ENCODE measurements at places on chromosomes 12 and 14.

DNA sequence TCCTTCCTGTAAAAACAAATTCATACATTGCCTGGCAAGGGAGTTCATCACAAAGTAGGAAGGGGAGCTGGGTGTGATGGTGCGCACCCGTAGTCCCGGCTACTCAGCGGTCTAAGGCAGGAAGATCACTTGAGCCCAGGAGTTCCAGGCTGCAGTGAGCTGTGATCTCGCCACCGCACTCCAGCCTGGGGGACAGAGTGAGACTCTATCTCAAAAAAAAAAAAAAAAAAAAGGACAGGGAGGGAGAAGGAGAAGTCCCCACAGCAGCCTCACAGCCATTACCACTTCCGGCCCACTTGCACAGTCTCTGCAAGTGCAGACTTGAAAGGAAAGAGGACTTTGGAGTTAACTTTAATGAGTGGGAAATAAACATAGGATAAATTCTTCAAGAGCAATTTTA, 121.0 kb downstream of the FBXL14 start:
- no peak for DNase-seq

DNA sequence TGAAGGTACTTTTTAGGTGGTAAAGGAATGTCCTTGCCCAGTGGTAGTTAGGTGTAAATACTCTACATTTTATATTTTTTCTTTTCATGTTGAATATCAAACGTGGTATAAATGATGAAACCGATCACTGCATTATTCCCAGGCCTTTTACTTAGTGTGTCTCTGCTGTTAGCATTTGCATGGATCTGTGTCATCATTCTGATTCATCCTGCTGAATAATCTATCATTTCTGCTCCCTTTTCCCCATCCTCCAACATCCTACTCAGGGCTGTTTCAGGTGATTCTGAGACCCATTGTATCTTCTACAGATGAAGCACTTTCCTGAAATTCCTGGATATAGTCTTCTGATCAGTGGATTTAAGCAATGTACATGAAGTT, 61.0 kb upstream of the PTHLH start:
- no peak for DNase-seq

- DNase-seq = no peak
Measured at GRCh38 chr14:68723808-68724268, 69.0 kb downstream of the ZFP36L1 start.

GRCh38 chr12:88519802-88520435, 60.4 kb downstream of the KITLG start:
- no peak for DNase-seq

GRCh38 chr14:53567236-53567780, 389.3 kb downstream of the BMP4 start:
- no peak for DNase-seq

- no peak for DNase-seq
Measured at GRCh38 chr14:102927878-102928411, 5.5 kb downstream of the AMN start.

- no peak for DNase-seq
Measured at GRCh38 chr12:42792265-42792664, 202.7 kb upstream of the PRICKLE1 start.

DNA sequence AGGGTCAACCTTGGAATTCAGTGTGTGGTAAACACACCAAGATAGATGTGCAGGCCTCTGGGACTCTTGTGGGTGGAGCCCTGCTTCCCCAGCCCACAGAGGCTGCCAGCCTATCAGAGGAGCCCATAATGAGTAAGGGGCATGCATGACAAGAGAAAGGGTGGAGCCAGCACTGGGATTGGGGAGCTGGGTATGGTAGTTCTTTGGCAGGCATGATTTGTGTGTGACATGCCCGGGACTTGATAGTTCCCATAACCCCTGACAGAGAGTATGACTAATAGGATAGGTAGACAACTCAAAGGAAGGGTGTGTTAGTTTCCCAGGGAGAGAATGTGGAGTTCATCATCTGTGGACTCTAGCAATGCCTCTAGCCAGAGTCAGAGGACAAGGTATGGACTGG, 143.0 kb downstream of the EMP1 start:
- DNase-seq = no peak

DNA sequence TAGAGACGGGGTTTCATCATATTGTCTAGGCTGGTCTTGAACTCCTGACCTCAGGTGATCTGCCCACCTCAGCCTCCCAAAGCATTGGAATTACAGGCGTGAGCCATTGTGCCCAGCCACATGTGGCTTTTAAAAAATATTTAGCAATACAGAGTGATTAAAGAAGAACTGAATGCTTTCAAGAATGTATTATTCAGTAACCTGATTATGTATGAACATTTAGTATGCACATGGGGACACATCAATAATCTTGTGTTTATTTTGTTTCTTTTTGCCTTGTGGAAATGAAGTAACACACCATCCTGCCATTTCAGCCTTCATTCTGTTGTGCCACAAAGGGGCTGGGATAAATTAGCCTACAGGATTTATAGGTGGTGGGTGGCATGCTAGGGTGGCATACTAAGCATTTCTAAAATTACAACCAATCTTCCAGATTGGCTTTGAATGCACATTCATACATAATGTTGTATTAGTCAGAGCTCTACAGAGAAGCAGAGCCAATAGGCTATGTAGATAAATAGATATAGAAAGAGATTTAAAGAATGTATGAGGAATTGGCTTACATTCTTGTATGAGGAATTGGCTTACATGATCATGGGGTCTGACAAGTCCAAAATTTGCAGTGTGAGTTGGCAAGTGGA, 25.5 kb upstream of the TXNRD1 start:
- DNase-seq = no peak

- DNase-seq = no peak
Measured at GRCh38 chr12:52909331-52909730, 4.5 kb upstream of the KRT8 start.

DNA sequence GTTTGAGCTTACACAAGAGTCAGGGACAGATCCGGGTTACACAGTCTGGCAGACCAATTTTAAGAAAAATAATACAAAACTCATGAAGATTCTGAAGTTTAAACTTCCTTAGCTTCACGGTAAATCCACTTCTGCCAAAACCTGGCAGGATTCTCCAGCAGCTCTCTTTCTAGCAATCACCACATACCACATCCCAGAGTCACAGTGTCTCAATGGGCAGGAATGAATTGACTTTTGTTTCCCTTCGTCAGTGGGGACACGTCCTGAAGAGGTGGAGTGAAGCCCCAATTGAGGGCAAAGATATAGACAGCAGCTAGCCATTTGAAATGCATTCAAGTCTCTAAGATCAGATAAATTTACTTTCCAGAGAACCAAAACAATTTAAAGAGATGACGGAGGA, 117.1 kb upstream of the ARHGAP5 start:
- no peak for DNase-seq

GRCh38 chr14:94423453-94424056, 29.0 kb downstream of the SERPINA11 start:
- DNase-seq = peak; percentile 4

DNA sequence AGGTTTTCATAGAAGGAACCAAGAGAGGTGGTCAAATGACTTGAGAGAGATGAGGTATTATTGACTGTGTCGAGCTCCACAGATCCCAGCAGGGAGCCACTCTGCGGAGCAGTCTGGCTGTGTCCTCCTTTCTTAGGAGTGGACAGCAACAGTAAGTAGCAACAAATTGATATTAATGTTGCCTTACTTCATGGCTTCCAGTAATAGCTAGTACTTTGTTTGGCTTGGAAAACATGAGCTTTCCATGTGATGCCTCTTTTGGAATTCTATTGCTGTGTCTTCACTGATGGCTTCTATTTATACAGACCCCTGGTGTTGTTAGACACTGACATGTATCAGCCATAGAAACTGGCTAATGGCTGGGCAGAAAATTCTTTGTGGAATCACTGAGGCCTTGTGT, 531.2 kb upstream of the CCDC196 start:
- no peak for DNase-seq

DNA sequence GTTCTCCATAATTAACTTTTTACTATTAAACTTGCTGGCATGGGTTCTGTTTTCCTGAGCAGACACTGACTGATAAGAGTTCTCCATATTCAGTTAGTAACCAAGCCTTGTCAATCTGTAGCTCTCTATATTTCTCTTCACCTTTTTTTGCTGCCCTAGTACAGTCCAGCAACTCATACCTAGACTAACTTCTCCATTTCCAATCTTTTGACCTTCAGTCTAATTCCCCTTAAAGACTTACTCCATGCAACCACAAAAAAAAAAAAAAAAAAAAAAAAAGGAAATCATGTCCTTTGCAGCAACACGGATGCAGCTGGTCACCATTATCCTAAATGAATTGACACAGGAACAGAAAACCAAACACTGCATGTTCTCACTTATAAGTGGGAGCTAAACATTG, 125.7 kb upstream of the KRAS start:
- no peak for DNase-seq

- no peak for DNase-seq
Measured at GRCh38 chr12:92702754-92703679, at the start of gene PLEKHG7. TSS of gene PLEKHG7 (plus strand) at chr12:92702989. CDS start at chr12:92706632, 3,643 bp downstream.

- DNase-seq = no peak
Measured at GRCh38 chr12:94062194-94062593, 86.2 kb upstream of the PLXNC1 start.

- DNase-seq = no peak
Measured at GRCh38 chr14:61187196-61187905, 93.8 kb downstream of the TMEM30B start.

- no peak for DNase-seq
Measured at GRCh38 chr12:115296613-115297198, 612.7 kb upstream of the TBX3 start.

GRCh38 chr12:67916266-67916970, 72.8 kb upstream of the IFNG-AS1 start:
- DNase-seq = no peak

DNA sequence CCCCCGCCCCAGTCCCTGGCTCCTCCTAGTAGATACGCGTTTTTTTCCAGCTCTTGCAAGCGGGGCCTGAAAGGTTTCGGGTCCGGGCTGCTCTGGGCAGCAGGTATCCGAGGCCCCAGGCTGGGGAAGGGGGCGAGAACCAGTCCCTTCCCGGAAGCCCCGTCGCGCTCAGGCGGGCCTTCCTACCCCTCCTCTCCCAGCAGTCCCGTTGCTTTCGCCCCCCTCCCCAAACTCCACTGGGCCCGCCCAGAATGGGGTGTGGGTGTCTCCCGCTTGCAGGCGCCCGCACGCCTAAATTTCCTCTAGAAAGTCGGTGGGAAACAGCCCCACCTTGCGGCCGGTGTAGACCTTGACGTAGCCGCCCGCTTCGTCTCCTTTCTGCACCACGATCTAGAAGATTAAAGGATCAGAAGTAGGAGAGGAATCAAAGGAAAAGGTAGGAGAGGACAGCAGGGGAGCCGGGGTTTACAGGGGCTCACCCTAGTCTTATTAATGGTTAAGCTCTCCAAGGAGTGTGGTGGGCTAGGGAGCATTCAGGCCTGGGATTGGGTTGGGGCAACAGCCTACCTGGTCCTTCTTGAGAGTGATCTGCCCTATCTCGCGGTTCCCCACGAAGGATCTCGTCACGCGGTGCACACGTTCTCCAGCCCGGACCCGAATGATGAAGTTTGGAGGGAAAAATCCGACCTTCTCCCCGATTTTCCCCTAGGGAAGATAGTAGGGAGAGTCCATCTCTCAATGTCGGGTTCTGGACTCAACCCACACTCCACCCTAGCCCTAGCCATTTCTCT, 7.3 kb downstream of the STAC3 start:
- peak; percentile 71 for DNase-seq

DNA sequence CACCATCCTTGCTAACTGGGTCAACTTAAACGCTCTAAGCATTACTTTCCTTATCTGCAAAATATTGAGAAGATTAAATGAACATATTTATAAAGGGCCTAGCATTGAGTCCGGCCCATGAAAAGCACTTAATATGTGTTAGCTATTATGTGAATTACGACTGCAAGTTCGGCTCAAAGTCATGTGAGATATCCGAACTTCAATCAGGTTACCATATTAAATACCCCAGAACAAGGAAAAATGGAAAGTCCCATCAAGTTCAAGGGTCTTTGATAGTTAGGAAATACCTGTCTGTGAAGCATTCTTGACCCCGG, 487 bp upstream of the NRDE2 start:
- DNase-seq = no peak

DNA sequence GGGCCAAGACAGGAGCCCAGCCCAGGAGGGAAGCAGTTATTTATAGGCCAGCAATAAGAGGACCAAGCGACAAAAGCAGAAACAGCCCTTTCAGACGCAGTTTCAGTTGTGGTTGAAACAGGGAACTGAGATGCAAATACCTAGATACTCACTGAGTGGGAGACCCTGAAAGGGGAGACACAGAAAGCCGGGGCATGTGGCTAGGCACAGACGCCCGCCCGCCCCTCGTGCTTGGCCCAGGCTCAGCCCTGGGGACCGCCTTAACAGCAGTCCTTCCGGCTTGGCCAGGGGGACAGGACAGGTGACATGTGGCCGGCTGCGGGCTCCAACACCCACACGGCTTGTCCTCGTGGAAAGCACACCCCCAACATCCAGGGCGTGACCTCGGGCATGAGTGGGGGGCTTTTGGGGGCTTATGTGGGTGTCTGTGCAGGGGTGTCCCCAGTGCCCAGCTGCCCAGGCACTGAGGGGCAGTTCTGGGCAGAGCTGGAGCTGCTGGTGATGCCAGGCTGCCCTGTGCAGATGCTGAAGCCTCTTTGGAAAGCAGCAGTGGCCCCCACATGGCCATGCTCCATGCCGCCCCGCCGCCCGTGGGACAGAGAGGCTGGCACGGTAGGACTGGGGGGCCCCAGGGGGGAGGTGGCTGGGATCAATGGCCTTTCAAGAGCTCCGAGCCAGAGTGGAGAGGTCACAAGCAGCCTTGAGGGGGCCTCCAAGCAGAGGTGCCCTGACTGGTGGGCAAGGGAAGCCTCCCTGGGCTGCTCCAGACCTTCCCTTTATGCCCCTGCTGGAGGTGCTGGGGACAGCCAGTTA, 2.1 kb downstream of the PLD4 start:
- DNase-seq = no peak

DNA sequence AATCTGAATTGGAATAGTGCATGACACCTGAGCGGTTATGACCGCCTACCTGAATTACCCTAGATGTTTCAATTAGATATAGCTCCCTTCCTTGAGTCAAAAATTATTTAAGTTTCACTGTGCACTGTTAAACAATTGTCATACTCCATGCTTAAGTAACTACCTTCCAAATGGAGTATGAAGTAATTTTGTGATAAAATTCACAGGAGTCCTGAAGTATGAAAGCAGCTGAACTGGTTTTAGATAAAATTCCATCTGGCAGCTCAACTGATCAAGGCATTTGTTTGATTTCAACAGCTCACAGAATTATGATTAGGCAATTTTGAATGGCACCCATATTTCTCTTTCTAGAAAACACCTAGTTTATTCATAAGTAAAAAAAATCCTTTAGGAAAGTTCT, 19.5 kb downstream of the PRICKLE1 start:
- no peak for DNase-seq

DNA sequence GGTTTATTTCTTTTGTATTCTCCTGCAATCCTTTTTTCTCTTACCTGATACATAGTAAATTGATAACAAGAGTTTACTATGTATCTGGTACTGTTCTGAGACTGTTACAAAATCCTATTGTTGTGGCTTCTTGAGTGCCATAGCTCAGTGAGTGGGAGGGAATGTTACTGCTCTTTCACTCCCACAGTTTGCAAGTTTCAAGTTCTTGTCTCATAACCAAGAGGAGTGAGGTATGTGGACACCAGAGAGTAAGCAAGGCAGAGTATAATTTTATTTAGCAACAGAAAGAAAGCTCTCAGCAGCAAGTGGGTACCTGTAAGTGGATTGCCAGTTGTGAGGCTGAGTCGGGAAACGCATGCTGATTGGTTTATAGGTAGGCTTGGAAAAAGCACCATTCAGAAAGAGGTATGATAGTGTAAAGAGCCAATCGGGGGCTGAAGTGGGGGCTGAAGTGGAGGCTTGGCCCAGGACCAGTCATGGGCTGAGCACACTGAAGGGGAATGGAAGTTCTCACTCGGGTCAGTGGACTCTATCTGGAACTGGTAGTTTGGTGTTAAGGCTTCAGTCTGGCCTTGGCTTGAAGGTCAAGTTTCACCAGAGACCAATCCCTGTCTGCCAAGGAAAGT, 850.8 kb downstream of the TMTC2 start:
- DNase-seq = no peak
